Effector memory CD4-positive, alpha-beta T cell (primary cell): ENCODE measurements at places on chromosomes 2 and 18.

- DNase-seq, result no peak
Observed at GRCh38 chr2:133986081-133986837, 267.6 kb upstream of the MGAT5 start.

DNA sequence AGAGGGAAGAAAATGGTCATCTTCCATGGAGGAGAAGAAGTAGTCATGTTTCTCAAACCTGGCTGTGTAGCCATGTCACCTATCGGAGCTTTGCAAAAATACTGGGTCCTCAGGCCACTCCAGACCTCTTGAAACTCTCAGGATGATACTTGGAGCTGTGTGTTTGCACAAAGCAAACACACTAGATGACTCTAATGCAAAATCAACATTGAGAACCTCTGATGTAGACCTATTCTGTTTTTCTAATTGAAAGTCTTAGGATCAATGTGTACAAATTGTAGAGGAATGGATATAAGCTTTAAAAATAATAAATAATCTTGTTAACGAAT, 444.3 kb downstream of the RND3 start:
- DNase-seq, result no peak

DNA sequence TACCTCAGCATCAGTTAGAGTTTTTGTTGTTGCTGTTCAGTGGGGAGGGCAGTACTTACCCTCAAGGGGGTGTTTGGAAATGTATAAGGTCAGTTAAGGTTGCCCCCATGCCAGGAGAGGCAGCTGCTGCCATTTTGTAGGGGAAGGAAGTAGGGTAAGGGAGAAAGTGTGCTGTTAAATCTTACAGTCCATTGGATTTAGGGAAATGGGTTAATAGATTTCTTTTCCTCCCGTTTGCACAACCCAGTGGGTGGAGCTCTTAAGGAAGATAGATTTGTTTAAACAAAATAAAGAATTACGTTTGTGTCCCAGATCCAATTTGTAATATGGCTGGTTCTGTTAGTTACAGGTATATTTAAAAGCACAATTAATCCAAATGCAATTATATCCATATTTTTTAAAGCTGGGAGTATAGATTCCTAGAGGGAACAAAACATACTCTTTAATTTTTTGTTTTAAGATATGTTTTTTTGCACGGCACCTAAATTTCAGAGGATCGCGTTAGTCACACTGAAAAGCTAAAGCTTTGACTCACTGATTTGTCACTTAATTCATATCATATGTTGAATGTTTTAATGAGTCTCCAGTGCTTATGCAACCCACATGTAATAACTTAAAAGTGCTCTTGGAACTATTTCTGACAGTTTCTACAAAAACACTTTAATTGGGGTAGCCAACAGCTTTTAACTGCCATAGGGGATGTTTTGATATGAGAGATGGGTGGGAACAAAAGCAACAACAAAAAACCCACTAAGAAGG, 9.0 kb upstream of the CWC22 start:
- DNase-seq, result no peak

- DNase-seq, result no peak
Observed at GRCh38 chr2:83640506-83640905, 818.6 kb downstream of the SUCLG1 start.

- DNase-seq, result no peak
Observed at GRCh38 chr2:157761520-157761919, 114.6 kb downstream of the ACVR1 start.

- DNase-seq, result no peak
Observed at GRCh38 chr2:42098571-42099437, 51.0 kb downstream of the PKDCC start.

- DNase-seq, result no peak
Observed at GRCh38 chr2:120406566-120406965, 60.6 kb downstream of the INHBB start.

- no peak for DNase-seq
Observed at GRCh38 chr2:215034154-215034553, 104.3 kb downstream of the ABCA12 start.

- no peak for DNase-seq
Observed at GRCh38 chr2:96130483-96130882, 7.8 kb downstream of the ASTL start.

- DNase-seq, result peak; percentile 10
Observed at GRCh38 chr18:70659036-70659925, 370.4 kb downstream of the SOCS6 start.

- no peak for DNase-seq
Observed at GRCh38 chr2:115364093-115364492, 921.7 kb downstream of the DPP10 start.

- no peak for DNase-seq
Observed at GRCh38 chr2:226837787-226838603, 2.1 kb downstream of the RHBDD1 start.

DNA sequence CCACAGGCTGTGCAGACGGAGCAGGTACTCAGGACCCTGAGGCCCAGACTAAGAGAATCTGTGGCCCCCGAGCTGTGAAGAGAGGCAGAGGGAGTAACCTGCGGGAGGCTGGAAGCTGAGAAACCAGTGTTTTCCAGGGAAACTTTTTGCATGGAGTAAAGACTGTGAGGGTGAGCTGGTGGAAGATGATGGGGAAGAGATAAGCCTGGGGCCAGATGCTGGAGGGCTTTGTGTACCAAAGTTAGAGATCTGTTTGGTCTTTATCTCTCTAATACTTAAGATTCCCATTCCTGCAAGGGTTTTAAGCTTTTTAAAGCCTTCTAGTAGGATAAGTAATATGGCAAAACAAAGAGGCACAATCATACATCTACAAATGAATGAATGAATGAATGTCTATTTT, 43.7 kb upstream of the MEX3C start:
- DNase-seq, result no peak

GRCh38 chr2:38835990-38836389, 39.7 kb downstream of the DHX57 start:
- no peak for DNase-seq

DNA sequence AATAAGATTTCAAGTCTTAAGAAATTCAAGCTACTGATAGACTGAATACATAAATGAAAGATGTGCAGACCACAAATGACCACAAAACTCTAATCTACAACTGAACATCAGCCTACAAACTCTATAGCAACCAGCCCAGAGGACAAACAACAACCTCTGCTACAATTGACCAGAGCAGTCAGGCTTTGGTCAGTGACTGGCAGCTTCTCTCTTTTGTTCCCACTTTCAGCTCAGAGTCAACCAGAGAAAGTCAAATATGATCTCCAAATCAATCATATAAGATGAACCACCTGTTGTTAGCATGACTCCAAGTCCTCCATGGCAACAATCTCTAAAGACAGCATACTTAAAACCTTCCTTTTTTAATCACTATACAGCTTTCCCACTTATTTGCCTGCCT, 996.2 kb downstream of the SUCLG1 start:
- DNase-seq, result no peak

- peak; percentile 42 for DNase-seq
Observed at GRCh38 chr2:73268830-73269685, 15.2 kb downstream of the FBXO41 start.

DNA sequence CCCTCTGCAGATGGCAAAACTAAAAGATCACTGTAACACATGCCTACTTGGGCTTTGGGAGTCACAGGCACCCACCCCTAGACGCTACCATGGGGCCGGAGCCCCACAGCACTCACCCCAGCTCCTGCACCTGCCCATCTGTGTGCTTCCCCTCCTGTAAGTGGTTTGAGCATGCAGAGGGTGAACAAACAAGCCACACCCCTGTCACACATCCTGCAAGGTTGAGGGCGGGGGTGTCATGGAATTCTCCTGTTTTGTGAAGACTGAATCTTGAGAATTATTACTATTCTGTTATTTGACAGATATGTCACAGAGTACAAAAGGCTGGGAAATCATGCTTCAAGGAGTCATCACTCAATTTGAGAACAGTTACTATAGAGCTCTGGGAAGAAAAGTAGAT, 60.9 kb downstream of the RFTN2 start:
- DNase-seq, result no peak

DNA sequence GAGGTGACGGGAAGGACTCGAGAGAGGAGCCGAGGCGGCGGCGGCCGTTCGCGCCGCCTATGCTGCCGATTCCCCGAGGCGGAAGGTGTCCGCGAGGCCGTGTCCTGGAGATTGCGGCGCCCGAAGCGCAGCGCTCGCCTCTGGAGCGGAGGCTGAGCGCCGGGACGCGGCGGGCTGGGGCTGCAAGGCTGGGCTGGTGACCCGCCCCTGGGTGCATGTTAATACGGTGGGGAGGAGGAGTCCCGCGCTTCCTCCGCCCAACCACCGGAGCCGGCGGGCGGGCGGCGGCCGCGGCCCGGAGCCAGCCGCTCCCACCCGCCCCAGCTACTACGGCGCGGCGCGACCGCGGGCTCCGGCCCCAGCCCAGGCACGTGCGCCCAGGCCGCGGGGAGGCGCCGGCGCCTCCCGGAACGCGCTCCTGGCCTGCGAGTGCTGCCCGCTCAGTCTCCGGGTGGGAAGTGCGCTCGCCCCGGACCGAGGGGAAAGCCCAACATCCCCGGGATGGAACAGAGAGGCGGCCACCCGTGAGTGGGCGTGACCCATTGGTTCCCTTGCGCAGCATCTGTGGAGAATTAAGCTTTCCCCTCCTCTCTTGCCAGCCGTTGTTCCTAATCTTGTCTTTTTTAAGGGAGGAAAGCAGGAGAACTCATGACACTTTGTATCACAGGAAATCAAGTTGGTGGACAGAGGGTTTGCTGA, at the start of gene DLGAP1:
TSS of gene DLGAP1 (minus strand) at position 195 of the 699 bp plus-strand sequence.
- DNase-seq, result peak; percentile 1

DNA sequence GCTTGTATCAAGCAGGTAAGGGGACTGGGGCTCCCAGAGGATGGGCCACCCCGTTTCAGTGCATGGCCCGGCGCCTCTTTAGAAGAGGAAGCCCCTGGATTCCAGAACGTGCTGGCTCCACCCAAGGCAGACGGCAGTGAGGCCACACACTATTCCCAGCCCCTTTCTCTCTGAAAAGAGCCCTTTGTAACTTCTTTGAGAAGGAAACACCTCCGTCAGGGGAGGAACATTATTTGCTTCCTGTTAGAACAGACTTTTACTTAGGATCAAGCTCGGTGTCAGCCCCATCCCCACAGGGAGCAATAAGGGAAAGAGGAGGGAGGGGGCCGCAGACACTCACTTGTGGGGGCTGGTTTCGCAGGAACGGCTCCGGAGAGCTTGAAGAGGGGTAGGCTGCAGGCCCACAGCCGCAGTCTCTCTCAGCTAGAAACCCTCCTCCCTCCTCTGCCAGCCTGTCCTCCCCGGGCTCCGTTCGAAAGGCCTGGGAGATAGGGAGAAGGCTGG, 49.6 kb upstream of the RMDN2 start:
- DNase-seq, result no peak

DNA sequence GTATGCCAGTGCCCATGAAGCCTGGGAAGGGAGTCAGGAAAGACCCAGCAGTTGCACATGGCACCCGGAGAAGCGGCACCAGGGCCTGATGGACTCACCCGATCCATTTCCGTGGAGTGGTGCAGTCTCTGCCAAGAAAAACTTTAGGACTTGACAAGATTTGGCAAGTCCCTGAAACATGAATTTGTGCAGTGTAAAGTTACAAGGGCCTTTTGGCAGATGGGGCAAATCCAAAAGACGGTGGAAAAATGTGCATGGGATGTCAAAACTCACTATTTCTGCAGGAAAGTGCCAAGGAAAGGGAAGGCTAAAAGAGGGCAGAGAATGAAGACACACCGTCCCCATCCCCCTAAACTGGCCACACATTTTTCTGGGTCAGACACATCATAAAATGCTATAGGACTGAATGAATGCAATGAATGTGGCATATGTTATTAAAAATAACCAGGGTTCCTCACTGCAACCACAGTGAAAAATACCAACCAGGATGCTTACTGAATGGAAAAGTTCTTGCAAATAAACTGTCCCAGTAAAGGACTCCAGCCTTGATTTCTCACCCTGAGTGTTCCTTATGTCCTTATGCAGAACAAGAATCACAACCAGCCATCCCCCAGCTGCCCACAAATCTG, 173.5 kb upstream of the SIX2 start:
- DNase-seq, result no peak
